Skeletal muscle cell (primary cell): ENCODE measurements at places on chromosomes 5 and 9.

DNA sequence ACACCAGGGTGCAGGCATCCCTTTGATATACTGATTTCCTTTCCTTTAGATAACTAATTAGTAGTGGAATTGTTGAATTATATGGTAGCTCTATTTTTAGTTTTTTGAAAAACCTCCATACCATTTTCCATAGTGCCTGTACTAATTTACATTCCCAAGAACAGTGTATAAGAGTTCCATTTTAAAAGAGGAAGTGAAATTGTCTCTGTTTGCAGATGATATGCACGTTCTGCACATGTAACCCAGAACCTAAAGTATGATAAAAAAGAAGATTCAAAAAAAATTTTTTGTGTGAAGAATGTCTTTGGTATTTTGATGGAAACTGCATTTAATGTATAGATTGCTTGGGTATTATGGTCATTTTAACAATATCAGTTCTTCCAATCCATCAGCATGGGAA lies 424.0 kb upstream of the CCNH start:
- DNase-seq, result no peak

DNA sequence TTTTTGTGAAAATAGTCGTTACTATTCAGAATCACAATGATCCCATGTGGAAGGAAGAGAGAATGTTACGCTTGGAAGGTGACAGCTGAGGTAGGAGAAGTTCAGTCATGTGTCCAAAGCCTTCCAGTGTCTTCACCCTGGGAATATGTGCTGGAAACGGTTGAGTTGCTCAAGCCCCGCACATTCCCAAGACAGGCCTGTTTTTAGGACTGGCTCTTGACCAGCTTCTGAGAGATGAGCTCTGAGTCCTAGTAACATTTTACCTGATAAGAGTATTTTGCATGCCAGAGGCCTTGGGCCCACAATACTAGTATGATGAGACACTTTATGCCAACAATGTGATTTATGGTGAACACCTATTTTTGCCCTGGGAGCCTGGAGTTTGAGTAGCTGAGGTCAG lies 101.7 kb downstream of the LMNB1 start:
- no peak for DNase-seq

GRCh38 chr9:21796768-21797167 lies 5.7 kb upstream of the MTAP start:
- DNase-seq, result no peak

GRCh38 chr9:135227641-135228251 lies 140.3 kb downstream of the OLFM1 start:
- no peak for DNase-seq

DNA sequence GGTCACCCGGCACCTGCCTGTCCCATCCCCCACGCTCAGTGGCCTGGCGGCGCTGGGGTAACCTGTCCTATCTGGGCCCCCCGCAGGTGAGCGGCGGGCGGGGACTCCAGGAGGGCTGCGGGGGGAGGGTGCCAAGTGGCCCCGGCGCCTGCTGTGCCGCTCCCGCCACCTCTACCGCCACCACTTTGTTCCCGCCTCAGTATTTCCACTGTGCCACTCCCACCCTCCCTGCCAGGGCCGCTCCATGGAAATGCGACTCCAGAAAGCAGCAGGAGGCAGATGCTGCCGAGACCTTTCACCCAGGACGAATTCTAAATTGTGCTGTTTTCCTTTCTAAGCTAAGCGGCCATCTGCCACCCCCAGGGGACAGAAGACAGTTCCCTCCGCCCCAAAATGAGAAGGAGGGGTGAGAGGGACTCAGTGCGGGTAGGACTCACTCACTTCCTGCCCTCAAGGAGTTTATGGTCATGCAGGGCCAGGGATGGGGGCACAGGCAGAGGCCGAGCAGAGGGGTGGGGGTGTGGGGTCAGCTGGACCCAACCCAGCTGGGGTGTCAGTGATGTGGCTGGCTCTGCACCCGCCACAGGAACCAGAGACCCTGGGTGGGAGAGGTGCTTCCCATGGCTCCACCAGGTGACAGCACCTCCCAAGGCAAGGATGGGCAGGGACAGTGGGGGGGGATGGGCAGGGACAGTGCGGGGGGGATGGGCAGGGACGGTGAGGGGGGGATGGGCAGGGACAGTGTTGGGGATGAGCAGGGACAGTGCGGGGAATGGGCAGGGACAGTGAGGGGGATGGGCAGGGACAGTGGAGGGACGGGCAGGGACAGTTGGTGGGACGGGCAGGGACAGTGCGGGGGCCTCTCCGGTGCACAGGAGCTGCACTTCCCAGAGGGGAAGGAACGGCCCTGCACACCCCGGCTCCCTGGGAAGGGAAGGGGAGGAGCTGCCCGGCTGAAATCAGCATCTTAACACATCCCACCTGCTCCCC lies 17.8 kb downstream of the NOTCH1 start:
- no peak for DNase-seq

DNA sequence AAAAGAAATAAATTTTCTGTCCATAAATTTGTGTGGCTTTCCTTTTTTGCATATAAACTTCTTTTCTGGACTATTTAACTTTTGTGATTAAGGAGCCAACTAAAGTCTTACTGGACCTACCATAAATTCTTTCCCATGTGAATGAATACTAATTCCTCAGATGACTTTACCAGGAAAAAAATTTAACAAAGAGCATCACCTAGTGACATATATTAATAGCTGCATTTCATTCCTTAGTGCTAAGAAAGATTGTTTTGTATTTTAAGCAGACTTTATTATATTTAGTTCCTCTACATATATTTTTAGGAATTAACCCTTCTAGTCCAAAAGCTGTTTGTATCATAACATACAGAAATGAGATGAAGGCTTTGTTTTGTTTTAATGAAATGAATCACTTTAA lies 64.4 kb downstream of the C9orf85 start:
- DNase-seq, result no peak
